Upper lobe of left lung (tissue), 6 donors: ENCODE measurements at places on chromosomes 16 and 17. TPM values are rescaled to one million over a fixed set of nuclear protein-coding genes. Genes with fewer than 3 reads are reported as not detected.

DNA sequence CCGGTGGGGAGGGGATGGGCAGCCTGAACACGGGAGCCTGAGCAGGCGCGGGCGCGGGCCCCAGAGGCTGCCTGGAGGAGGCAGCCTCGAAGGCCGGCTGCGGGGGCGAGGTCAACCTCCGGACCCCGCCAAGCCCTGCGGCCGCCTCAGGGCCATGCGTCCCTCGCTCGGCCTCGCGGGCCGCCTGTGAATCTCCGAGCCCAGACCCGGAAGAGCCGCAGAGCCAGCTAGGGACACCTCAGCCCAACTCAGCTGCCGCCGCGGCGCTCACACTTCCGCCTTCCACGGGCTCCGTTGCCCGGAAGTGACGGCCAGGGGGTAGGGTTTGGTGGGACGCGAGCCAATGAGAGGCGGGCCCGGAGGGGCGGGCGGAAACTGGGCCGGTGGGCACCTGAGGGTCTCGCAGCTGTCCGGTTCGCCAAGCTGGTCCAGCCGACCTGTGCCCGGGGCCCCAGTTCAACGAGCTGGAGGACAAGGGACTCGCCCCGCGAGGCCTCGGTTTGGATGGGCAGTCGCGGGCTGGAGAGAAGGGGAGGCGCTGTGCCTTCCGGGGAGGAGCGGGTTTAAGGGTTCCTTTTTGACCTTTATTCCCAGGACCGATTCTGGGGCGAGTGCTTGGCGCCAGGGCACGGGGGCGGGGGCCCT lies at the start of gene SLC38A10:
TSS of gene SLC38A10 (minus strand) at position 277 of the 645 bp plus-strand sequence. CDS start 386 bp downstream, outside the sequence.
- DNase-seq, result peak; percentile 97

- no peak for DNase-seq
Observed at GRCh38 chr16:8878523-8878911, 3.6 kb upstream of the LITAFD start.

DNA sequence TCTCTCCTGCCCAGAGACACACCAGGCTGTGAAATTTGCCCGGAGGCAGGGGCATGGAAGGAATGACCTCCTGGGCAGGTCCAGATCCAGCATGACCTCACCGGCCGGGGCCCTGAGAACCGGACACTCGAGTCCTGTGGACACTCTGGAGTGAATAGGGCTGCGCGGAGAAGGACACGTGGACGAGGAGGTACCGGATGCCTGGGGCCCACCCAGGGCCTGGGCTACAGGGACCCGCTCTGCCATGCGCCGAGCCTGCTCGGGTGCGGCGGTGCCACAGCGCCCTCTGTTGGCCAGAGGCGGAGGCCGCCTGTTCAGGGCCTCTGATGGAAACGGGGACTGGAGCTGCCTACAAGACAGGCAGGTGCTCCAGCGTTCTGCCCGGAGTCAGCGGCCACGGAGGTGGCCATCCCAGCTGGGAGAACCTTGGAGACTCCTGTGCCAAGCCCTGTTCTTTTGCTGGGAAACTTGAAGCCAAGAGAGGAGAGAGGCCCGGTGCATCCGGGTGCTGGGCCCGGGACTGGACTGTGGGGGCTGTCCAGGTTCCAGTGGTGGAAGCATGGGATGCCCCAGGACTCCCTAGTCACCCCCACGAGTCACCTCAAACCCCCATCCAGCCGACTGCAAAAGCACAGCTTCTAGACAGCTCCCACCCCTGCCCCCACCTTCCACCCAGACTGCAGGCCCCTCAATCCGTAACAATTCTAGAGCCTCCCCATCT lies 19.3 kb upstream of the NXPH3 start:
- peak; percentile 72 for DNase-seq

MT1G gene
- 13.4 TPM for total RNA-seq
